Activated CD8-positive, alpha-beta memory T cell treated with anti-CD3 and anti-CD28 coated beads for 1 hour (primary cell): ENCODE measurements at places on chromosomes 7 and 10.
A peak's percentile ranks its signal among the peaks of the same experiment; 100 is the strongest.

- no peak for DNase-seq
Observed at GRCh38 chr7:102202556-102202955, 84.1 kb upstream of the SH2B2 start.

- DNase-seq, result no peak
Observed at GRCh38 chr7:76514926-76515771, 4.8 kb downstream of the UPK3B start.

DNA sequence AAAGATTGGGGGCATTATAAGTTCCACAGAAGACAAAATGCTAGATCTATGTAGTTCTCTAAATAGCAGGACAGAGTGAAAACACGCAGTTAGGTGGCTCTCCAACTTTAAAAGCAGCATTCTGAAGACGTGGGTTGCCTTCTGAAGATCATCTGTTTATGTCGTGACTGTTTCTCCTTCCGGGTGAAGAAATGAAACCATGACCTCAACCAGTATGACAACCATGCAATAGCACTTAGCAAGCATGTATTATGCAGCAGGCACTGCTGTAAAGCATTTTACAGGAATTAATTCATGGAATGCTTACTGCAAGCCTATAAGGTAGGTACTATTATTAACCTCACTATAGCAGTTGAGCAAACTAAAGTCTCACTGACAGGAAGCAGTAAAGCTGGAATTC, 125.2 kb downstream of the SLC25A13 start:
- DNase-seq, result no peak

DNA sequence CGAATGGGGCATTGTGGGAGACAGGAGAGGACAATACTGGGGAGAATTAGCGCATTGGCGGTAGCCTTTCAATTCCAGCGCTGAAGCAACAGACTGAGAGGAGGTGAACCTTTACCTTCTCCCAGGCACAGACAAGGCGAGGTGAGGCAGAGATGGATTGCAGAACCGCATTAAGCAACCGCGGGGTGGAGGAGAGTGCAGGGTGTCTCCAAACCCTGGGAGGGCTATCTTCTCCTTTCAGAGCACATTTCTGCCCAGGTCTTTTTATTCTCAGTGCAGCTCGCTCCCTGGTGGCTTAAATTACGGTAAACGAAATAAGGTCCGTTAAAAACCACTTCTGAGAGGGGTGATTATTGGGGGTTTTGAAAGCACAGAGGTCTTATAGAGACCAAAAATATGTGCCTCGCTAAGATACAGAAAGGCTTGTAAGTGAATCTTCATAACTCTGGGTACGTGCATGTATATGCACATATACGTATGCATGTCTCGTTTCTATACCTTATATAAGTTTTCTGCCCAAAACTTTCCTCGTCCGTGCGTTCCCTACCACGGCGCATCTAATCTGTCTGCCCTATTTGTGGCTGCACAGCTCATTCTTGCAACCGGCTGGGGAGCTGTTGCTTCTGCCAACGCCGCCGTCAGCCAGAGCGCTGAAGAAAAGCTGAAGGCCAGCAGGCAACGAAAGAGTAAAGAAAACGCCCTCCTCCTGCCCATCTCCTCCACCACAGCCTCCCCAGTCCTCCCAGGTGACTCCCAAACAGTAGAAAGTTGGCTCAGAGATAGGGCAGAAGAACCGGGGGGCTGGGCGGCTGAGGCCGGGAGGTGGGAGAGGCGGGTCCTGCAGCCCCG, 895 bp upstream of the ZNF804B start:
- DNase-seq, result no peak

DNA sequence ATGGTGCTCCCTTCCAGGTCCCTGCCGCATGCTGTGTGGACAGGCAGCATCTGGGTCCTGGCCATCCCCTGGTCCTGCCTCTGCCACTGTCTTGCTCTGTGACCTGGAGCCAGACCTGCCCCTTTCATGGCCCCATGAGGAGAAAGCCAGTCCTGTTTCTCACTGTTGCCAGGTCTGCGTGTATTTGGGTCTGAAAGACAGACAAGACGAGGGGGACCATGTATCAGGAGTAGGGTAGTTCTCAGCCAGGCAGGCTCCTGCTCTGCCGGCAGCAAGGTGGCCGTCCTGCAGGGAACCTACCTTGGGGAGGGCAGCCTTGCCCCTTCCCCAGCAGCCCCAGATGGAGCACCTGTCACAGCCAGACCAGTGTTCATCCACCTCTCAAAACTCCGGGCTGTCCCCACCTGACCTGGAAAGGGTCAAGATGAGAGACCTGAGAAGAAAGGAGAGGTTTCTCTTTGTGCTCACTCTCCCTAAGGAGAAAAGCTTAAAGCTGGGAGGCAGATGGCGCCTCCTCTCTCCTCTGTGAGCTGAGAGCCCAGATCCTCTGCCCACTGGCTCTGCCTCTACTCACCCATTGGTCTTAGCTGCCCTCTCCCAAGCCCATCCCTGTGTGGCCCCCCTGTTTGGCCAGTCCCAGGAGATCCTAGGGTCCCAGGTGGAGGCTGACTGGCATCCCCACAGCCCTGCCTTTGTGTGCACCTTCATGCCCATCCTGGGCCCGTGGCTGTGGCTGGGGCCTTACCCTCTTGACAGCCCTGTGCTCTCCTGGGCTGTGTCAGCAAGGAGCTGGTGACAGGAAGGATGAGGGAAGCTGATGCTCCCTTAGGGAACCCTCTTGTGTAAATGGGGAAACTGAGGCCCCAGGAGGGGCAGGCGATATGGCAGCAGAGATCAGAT, 116.1 kb upstream of the PCBD1 start:
- no peak for DNase-seq

- DNase-seq, result no peak
Observed at GRCh38 chr10:7255517-7255916, 155.3 kb downstream of the SFMBT2 start.

DNA sequence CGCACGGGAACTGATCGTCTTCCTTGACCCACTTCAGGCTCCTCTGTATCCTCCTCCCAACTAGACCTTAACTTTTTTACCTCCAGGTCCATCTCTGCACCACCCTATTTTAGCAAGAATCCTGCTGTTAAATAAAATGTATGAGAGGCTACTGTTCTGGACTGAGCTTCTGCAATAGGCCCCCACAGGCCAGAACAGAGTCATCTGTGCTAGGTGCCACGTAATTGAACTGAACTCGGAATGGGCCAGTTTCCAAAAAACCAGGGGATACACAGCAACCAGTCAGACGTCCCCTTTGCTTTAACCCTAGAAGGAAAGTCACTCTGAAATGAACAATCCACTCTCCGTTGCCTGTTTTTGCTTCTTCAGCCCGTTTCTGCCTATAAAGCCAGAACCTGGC, 71.3 kb downstream of the CHST15 start:
- no peak for DNase-seq

DNA sequence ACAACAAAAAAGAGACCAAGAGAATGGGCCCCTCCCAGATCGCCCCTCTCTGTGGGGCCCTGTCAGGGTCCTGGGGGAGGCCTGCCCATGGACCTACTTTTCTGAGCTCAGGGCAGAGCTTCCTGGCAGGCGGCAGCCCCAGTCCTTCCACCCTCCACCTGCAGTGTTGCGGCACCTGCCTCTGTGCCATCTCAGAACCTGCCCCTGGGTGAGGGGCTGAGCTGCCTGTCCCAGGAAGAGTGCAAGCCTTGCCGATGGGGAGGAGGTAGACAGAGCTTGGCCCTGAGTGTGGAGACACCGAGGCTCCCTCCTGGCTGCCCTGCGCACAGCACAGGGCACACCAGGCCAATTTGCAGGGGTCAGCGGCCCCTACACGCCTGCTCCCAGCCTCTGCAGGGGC, 67.5 kb downstream of the UNCX start:
- DNase-seq, result no peak

DNA sequence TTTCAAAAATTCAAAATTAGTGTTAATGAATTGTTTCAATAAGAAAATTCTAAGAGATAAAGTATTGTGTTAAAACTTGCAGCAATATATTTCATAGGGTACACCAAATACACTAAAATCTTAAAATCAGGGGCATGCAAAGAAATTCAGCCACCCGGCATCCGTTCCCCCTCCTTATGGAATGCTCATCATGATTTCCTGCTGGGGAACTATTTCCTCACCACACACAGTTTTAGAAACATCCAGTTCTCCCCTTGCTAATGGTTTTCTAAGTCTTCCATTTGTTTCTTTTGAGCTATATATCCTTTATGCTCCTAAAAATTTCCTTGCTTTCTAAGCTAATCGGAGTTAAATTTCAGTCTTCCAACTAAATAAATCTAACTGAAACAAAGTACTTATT, 60.7 kb downstream of the CHCHD3 start:
- DNase-seq, result no peak

DNA sequence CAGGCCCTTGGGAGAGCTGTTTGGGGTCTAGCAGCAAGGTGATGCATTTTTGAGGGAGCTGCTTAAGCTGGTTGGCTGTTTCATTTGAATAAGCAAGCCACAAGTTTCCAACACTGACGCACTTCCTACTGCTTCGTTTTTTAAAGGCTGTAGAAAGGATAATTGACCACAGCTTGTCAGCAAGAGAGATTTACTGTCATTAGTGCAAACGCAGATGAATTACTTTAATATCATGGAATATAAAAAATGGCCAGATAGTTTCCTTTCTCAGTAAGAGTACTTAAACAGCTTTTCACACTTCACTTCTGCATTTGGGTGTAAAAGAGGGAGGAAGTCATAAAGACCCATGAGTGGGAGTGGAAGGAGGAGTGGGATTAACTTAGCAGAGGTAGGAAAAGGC, 61.5 kb downstream of the FZD1 start:
- DNase-seq, result no peak

GRCh38 chr10:21318540-21319167, 206.8 kb downstream of the SKIDA1 start:
- no peak for DNase-seq

GRCh38 chr10:1212571-1213141, 156.5 kb downstream of the WDR37 start:
- no peak for DNase-seq

DNA sequence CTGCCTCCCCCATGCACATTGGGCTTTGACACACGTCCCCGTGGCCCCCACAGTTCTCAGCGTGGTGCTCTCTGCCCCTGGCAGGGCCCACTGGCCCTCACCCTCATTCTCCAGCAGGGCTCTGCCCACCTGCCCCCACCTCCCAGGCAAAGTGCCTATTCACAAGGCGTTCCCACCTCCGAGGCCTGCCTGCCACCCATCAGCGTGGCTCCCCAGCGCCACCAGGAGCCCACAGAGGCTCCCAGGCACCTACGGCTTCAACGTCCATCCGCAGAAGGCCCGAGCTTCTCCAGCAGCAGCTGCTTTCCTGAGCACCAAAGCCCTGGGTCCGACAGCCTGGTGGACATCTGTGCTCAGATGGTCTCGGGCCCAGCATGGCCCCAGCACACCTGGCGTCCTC, 211.8 kb upstream of the PPP2R2D start:
- DNase-seq, result no peak

DNA sequence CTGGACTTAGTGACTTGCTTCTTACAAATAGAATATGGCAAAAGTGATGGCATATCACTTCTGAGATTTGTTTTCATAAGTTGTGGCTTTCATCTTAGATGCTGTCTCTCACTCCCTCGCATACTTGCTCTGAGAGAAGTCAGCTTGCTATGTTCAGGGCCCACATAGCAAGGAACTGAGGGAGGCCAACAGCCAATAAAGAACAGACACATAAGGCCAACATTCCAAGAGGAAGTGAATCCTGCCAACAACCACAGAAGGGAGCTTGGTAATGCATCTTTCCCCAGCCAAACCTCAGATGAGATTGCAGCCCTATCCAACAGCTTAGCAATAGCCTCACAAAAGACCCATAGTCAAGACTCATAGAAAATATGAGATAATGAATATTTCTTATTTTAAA, 39.2 kb upstream of the DMTF1 start:
- DNase-seq, result no peak

DNA sequence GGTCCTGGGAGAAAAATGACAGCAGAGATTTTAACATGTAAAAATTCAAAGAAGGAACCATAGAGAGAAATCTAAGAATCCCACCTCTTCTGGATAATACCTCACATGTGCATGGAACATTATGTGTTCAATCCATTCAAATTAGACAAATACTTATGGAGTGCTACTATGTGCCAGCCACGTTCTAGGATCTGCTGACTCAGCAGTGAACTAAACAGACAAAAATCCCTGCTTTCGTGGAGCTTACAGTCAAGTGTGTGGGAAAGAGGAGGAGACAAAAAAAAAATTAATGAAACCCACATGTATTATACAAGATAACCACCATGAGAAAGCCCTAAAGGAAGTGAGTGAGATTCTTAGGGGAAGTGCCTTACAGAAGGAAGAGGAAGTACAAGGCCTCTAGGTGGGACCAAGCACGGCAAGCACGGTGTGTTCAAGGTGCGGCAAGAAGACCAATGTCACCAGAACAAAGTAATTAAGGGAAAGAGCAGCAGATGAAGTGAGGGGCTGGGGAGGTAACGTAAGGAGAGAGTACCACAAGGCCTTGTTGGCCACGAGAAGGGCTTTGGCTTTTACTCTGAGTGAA, 71.0 kb downstream of the SLC25A13 start:
- no peak for DNase-seq

GRCh38 chr7:125256446-125256845, 326.8 kb upstream of the POT1 start:
- DNase-seq, result no peak

GRCh38 chr7:1692515-1693418, 22.7 kb downstream of the ELFN1 start:
- no peak for DNase-seq

DNA sequence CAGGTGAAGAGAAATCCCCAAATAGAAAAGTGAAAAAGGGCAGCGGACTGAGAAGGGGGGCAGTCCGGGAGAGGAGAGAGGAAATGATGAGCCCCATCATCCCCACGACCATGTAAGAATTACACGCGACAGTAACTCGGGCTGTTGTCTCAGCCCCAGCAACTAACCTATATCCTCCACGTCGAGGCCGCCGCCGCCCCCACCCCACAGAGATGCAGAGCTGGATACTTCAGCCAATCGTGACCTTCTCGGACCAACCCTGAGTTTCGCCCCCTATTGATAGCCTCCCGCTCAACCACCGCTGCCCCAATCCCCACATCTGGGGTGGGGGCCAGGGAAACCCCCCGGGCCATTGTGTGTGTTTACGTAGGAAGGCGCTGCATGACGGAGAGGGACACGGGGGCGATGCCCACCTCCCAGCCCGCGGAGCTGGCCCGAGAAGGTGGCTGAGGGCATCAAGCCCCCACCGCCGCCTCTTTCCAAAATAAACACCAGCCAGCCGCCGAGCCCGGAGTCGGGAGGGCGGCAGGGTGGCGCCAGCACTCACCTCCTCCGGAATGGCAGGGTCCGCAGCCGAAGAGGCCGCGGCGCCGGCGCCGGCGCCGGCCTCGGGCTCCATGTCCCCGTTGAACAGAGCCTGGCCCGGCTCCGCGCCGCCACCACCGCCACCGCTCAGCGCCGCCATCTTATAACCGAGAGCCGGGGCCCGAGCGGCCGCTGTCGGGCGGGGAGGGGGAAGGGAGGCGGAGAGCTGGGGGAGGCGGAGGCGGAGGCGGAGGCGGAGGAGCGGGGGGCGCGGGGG, 509 bp downstream of the BRAF start:
- DNase-seq, result peak; percentile 64

- no peak for DNase-seq
Observed at GRCh38 chr10:113520690-113521474, 32.0 kb upstream of the HABP2 start.

GRCh38 chr10:75716506-75716905, 285.1 kb downstream of the LRMDA start:
- DNase-seq, result no peak

- no peak for DNase-seq
Observed at GRCh38 chr7:128932862-128933179, 4.9 kb upstream of the IRF5 start.

GRCh38 chr10:97140902-97141745, 44.6 kb downstream of the SLIT1 start:
- DNase-seq, result no peak
